ENCODE measurements at places on chromosomes 3 and 15.

GRCh38 chr3:129586746-129587430 is 19.6 kb downstream of the PLXND1 start:
- peak; percentile 70 for DNase-seq

DNA sequence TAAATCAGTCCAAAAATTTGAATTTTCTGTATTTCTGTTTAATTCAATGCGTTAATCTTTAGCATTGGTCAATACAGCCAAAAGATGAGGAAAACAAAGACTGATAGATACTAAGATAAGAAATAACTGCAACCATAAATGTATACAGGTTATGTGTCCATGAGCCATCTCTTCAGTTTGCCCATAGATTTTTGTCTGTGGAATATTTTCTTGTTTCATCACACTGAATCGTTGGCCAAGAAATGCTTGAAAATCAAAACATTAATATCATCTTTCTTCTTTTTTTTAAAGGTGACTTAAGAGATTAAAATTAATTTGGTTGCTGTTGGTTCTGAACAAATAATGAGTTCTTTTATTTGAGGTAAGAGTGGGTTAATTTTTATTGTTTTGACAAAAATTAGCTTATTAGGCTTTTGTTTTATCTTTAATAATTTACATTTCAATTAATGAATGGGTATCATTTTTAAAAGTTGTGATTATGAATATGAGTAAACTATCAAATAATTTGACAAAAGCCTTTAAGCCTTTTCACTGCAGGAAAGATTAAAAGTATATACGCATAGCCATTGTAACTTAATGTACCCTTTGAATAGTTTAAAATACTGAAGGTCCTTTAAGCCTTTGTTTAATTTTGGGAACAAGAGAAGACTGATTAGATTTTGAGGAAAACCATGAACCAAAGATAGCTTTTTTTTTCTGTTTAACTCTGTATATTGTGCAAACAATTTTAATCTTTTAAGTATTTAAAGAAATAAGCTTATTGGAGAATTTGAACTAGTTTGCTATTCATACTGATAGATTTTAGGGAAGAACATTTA is 14.7 kb upstream of the CHD2 start:
- no peak for DNase-seq

DNA sequence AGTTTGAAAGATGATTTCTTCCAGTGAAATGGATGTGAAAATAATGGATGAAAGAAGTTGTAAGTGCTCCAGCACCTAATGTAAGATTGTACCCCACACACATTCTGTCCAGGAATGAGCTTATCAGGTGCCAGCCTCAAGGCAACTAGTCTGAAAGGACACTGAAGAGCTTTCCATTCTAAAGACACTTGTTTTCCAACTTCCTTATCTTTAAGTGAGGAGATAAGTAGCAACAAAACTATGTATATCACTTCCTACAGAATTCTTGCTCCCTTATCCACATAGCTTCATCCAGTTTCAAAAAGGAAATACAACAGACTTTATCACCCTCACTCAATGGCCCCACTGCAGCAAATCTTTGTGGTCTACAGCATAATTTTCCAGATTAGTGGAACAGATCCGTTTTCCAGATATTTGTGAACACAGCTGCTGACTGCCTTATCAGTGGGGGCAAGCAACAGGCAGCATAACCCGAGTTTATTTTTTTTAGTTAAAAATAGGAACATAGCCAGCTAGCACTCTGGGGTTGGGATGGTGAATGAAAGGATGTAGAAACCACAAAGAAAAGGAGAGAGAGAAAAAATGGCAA is 60.6 kb downstream of the CD200R1L start:
- no peak for DNase-seq

GRCh38 chr3:10729439-10729838 is 86.6 kb upstream of the SLC6A11 start:
- DNase-seq: no peak

- DNase-seq: no peak
Observed at GRCh38 chr3:14231998-14232501, 53.4 kb downstream of the LSM3 start.

DNA sequence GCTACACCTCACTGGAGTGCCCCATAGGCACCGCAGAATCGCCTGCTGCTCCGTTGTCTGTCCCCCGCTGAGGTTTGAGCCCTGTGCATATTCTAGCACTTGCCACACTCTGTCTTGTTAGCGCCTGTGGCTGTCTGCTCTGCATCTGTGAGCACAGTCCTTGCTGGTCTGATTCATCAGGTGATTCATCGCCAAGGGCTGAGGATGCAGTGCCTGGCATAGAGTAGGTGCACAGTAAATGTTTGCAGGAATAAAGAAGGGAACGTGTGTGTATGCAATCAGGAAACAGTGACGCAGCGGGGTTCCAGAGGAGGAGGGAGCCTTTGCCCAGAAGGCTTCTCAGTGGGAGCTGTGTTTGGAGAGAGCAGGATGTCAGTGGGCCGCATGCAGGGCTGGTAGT is 124.0 kb upstream of the PLXNA1 start:
- DNase-seq: no peak
